ENCODE measurements at places on chromosomes 16 and 17.

DNA sequence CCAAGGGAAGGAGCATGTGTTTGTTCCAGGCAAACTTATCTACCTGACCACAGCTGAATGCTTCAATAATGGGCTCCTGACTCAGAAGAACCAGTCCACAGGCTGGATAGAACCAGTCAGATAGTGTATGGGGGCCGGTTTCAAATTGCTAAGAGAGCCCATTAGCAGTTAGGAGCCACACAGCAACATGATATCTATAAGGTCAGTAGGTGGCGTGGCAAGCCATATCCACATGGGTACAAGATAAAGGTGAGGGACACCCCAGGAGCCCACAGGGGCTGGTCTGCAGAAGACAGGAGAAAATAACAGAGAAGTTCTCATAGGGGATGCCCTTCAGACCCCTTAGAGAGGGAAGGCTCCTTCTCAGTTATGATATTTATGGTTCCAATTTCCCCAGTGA, 31.6 kb upstream of the CDRT15 start:
- DNase-seq: no peak

DNA sequence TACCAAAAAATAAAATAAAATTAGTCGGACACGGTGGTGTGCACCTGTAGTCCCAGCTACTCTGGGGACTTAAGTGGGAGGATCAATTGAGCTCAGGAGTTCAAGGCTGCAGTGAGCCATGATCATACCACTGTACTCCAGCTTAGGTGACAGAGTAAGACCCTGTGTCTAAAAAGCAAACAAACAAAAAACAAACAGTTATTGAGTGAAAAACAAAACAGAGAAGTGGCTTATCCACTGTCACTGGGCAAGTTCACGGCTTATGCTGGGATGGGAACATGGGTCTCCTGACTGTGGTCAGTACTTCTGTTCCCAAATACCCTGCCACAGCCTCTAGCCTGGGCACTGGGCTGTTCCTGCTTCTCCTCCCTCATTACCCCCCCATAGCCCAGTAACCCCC, 9.5 kb upstream of the GRN start:
- DNase-seq: no peak

DNA sequence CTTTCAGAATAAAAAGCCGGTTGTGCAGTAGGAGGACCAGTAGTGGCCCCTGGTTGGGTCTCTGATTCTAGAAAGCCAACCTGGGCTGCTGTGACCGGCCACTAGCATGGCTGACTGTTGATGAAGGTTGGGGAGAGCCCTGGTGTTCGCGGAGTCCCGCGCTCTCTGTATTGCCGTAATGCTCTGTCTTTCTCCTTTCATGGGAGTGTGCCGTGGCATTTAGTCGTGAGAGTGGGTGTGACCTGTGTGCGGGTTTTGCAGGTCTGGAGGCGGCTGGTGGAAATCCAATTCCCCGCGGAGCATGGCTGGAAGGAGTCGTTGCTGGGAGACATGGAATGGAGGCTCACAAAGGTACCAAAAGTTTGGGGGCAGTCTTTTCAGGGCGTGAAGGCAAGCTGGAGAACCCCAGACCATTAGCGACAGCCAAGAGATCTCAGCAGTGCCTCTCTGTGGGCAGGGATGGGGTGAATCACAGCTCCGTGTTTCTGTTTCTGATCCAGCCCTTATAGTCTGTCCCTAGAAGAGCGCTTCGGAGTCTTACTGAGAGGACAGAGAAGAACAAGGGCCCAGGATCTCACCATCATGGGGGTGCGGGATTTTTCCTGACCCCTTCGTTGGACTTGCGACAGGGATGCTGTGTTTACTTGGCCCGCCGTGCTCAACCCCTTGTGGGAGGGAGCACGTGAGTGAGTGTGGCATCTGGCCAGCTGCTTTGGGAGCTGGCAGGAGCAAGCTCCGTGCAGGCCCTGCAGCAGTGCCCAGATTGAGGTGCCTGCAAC, 56.5 kb downstream of the RNF213 start:
- no peak for DNase-seq

DNA sequence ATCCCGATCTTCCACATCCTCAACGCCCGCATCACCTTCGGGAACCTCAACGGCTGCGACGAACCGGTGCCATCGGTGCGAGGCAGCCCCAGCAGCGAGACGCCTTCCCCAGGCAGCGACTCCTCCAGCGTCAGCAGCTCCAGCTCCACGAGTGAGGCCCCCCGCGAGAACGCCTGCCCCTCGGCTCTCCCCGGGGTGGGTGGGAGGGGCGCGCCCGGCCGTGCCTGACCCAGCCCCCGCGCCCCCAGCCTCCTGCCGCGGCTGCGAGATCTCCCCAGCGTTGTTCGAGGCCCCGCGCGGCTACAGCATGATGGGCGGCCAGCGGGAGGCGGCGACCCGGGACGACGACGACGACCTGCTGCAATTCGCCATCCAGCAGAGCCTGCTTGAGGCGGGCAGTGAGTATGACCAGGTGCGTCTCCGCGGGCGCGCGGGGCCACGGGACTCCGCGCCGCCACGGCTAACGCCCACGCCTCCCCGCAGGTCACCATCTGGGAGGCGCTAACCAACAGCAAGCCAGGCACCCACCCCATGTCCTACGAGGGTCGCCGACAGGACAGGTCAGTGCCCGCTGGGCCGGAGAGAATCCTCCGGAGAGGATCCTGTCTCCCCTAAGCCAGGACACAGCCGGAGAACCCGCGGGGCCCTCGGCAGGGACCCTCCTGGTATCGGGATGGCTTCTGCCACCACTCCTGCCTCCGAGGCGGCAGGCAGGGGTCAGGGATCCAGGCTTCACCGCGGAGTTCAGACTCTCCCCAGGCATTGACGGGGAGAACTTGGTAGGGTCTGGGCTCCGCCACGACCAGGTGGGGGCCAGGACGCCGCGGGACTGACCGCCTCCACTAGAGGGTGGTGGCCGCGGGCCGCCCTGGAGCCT, 10.1 kb downstream of the CORO6 start:
- no peak for DNase-seq

DNA sequence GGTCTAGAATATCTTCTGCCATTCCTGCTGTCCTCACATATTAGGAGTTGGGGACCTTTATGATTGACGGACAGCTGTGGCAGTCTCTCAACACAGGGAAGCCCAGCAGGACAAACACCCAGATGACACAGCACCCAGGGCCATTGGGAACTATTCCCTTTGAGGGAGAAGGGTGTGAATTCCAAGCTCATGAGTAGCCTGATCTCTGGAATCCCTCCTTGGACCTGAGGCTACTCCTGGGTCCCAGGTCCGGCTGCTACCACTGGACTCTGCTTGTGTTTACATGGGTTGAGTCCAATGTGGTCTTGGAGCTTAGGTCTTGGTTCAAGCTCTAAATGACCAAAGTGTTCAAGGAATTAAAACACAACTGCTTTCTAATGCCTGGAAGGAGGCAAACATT, 78.9 kb downstream of the SLC6A2 start:
- DNase-seq: no peak

DNA sequence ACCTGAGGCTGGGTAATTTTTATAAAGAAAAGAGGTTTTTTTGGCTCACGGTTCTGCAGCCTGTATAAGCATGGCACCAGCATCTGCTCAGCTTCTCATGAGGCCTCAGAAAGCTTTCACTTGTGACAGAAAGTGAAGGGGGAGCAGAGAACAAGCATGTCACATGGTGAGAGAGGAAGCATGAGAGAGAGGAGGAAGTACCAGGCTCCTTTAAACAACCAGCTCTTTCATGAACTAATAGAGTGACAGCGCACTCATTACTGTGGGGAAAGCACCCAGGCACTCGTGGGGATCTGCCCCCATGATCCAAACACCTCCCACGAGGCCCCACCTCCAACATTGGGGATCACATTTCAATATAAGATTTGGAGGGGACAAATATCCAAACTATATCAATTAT, 86.8 kb downstream of the USP32 start:
- no peak for DNase-seq

DNA sequence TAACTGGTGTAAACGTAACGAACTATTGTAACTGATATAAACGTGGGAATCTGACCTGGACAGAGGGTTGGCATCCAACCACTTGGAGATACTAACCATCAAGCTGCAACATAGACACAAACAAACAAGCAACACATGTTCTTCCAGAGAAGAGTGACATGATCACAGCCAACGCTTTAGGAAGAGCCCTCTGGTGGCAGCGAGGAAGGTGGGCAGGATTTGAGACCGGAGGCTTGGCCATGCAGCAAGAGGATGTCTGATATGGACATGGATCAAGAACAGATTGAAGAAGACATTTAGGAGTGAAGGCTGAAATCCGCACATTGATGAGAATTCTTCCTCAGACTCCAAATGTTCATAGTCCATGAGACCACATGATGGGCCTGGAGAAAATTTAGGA, 40.3 kb upstream of the TNRC6A start:
- peak; percentile 61 for DNase-seq

DNA sequence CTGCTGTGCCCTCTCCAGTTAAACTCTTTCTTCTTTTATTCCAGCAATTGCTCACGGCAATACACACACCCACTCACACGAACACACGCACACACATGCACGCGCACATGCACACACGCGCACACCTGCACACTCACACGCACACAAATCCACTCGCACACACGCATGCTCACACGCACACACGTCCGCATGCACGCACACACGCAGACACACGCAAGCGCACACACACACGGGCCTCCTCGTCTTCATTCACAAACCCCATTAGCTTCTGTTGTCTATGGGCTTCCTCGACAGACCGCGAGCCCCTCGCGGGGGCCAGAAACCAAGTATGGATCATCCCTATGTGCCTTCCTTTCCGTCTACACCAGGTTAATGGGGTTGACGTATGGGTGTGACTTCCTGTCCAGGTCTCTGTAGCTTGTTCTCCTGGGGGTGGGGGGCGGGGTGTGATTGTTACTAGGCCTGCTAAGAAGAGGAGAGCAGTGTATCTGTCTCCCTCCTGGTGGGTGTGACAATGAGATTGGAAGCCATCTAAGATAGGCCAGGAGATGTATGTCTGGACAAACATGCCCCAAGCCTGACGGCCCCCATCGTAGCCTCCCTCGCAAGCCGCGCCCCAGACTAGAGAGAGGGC, 670 bp upstream of the CTF1 start:
- no peak for DNase-seq

DNA sequence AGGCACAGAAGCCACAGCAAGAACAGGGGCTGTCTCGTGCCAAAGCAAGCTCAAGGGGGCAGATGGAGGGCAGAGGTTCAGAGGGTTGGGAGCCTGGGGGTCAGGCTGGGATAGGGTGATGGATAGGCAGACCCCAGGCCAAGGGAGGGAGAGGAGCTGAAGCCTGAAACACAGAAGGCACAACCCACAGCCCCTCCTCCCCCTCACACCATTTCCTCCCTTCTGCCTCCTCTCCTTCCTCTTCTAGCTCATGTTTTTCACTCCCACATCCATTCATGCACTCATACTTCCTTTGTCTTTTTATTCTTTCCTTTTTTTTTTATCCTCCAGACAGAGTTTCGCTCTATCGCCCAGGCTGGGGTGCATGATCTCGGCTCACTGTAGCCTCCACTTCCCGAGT, 61.1 kb downstream of the SOCS1 start:
- no peak for DNase-seq

DNA sequence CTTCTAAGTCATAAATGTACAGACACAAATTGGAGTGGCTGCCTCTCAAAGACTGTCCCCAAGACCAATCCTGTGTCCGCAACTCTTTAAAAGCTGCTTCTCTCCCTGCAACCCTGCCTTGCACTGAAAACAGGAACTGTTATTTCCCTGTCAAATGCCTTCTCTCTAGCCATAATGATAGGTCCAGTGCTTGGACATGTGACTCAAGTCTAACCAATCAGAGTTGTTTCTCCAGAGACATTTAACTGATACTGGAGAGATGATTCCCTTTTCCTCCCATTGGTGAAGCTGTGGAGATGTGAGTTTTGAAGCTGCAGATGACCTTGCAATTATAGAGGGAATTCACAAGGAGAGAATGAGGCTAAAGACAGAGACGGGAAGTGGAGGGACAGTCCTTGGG, 253.3 kb upstream of the CDH5 start:
- DNase-seq: no peak

DNA sequence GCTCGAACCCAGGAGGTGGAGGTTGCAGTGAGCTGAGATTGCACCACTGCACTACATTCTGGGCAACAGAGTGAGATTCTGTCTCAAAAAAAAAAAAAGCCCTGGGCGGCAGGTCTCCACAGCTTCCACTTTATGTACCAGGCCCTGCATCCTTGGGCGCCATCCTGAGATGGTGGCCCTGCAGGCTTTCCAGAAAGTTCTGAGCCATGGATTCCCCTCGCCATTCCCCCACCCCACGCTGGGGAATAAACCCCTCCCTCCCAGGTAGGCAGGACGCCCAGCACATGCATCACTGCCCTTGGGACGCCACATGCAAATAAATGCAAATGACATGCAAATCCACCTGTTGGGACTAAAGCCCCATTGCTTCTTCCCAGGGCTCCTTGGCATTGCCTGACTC, 13.8 kb upstream of the ZNF469 start:
- DNase-seq: no peak

GRCh38 chr16:50396761-50397535, 28.2 kb upstream of the BRD7 start:
- peak; percentile 49 for DNase-seq

DNA sequence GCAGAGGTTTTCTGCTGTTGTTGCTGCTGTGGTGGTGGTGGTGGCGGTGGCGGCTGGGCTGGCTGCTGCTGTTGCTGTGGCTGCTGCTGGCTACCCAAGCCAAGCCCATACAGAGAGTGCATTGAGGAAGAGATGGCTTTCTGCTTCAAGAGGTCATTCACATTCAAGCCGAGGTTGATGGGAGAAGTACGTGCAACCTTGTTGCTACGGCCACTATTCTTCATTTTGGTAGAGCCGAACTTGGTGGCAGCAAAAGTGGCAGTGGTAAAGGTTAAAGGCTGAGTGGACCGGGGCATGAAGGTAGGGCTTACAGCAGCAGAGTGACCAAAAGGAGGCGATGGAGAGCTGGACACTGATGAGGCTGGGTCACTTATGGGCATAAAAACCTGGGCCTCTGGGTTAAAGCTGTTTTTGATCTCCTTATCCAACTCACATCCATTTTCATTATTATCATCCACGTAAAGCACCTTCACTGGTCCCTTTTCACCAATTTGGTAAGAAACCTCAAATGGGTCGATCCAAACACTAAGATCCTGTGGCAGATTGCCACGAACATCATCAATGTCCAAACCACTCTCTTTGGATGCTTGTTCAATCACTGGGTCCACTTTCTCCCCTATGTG, 2.8 kb downstream of the TOB1 start:
- no peak for DNase-seq

GRCh38 chr17:17567631-17568030, 23.9 kb downstream of the PEMT start:
- DNase-seq: no peak

Measured in fibroblast of skin of back (primary cell).